ENCODE measurements at places on chromosomes 3 and 15.

- DNase-seq = no peak
These were observed 159.4 kb downstream of the FBLN2 start for GRCh38 chr3:13708301-13708700.

DNA sequence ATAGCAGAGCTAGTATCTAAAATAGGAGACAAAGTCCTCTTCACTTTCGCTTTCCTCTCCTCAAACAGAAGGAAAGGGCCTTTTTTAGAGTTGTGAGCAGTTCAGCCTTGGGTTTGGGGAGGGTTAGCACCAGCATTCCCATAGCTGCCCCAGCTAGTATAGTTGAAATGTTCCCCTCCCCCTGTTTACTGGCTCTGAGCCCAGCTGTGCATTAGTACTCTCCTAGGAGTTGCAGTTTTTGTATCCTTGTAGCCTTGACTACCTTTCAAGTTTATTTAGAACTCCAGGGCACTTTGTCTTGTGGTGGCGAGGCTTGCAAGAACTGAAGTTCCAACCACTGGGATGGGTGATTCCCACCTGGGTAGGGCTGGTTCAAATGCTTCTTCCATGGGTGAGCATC, 245.1 kb upstream of the NAALADL2 start:
- DNase-seq = peak; percentile 7

DNA sequence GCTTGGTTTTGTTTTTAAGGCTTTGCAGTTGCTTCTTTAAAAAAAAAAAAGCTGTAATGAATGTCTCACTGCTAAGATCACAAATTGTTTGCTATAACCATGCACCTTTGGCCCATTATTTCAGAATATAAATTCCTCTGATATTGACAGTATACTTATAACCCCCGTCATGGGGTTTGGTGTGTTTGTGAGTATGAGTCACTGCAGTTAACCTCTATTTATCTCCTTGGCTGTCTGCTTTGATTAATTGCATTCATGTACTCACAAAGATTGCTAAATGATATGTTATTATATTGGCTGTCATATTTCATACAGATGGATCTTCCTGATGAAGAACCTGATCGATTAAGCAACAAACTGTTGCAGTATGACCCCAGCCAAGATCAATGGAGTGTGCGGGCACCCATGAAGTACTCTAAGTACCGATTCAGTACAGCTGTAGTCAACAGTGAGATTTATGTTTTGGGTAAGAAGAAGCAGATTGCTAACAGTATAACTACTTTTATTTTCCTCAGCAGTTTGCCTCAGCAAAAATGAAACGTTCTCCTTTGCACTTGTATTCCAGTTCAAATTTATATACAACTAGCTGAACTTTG, 14.9 kb downstream of the KBTBD12 start:
- DNase-seq = no peak

- no peak for DNase-seq
These were observed 247.9 kb downstream of the SATB1 start for GRCh38 chr3:18177271-18177670.

- DNase-seq = no peak
These were observed 11.1 kb upstream of the TBC1D21 start for GRCh38 chr15:73862276-73862675.

- DNase-seq = no peak
These were observed 58.3 kb downstream of the CDC25A start for GRCh38 chr3:48129921-48130320.

Measured in NCI-H1092 (cell line).